Stimulated activated CD4-positive, alpha-beta T cell treated with anti-CD3 and anti-CD28 coated beads, Interleukin-12 subunit alpha, Interleukin-12 subunit beta, amount 100 ng/mL, for 48 hours (primary cell): ENCODE measurements at places on chromosomes 2 and 18.

DNA sequence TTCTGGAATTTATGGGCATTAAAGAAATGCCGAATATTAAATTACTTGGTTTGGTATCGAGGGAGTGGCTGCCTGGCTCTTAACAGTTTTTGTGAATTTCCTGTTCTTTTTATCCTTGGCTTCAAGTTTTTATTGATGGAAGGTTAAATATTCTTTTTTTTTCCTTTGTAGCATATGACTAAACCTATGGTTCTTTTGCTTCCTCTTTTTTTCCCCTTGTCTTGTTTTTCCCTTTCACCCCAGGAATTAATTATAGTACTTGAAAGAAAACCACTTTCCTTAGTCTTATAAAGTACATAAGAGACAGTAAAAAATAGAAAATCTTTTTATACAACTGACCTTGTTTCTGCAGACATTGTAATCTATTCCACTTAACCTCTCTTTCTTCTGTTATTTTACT is 42.4 kb downstream of the MGAT5 start:
- no peak for DNase-seq

GRCh38 chr2:24512831-24513230 is 21.8 kb downstream of the NCOA1 start:
- no peak for DNase-seq

- no peak for DNase-seq
Observed at GRCh38 chr18:24559526-24559925, 99.1 kb downstream of the HRH4 start.

DNA sequence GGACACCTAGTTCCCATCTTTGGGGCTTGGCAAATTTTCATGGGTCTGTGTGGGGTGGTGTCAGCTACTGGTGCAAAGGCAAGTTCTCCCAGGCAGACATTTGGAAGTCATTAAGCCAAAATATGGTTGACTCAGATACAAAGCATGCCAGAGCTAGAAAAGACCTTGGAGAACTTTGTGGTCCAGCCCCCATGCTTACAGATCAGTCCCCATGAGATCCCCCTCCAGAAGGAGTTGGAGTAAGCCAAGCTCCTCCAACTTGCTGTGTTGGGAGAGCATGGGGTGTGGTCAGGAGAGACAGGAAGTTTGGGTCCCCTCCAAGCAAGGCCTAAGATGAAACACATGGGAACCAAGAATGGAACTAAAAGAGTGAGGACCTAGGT is 224.5 kb downstream of the CYP26B1 start:
- no peak for DNase-seq

- DNase-seq: no peak
Observed at GRCh38 chr2:28612131-28612812, 116.4 kb downstream of the PLB1 start.

DNA sequence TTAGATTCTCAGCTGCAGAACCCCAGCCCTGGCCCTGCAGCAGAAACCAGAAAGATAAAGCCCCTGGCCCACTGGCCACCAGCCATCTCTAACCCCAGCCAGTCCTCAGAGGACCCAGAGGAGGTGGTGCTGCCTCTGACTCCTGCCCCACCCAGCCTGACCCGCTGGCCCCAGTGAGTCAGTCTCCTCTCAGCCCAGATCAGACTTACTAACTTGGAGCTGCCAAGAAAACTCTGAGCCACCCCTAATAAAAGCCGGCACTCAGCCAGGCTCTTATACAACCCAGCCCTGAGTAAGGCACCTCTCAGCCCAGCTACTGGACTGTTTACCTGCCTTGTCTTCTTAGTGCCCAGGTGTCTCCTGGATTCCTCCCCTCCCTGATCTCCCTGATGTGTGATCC is 2.0 kb downstream of the SLC14A2 start:
- DNase-seq: no peak

DNA sequence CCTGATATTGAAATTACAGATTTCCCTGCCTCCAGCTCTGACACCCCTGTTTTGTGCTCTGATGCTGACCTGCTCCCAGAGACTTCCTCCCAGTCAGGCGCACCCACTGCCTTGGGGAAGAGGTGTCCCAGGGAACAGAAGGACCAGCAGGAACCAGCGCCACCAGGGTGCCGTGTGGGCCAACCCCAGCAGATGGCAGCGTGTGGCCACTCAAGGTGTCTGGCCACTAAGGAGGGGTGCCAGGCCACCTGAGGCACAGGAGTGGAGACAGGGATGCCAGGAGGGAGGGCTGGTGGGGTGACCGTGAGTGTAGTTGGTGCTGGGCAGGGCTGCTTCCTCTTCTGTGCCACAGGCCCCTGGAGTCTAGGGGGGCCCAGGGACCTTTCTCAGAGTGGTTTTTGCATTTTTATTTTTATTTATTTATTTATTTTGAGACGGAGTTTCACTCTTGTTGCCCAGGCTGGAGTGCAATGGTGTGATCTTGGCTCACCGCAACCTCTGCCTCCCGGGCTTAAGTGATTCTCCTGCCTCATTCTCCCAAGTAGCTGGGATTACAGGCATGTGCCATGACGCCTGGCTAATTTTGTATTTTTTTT is 56.0 kb downstream of the TEX44 start:
- DNase-seq: peak; percentile 50
